H4 (cell line): ENCODE measurements at places on chromosomes 3 and 15. TPM values are rescaled to one million over a fixed set of nuclear protein-coding genes. Genes with fewer than 3 reads are reported as not detected.

The ECE2 gene
- not detected in 2 replicates for total RNA-seq

The HEG1 gene
- 49.6 and 57.7 TPM in 2 replicates for total RNA-seq

The DNAH12 gene
- 0.06 TPM in 1 of 2 replicates, not detected in the other for total RNA-seq

The GXYLT2 gene
- total RNA-seq: 14.2 and 16.9 TPM in 2 replicates

The ARPC4 gene
- total RNA-seq: 227 and 296 TPM in 2 replicates

The EFCC1 gene
- 0.27 and 1.2 TPM in 2 replicates for total RNA-seq

The P2RY12 gene
- total RNA-seq: not detected in 2 replicates

The NANOGP8 gene
- not detected in 2 replicates for total RNA-seq

The ZXDC gene
- total RNA-seq: 6.6 and 12.2 TPM in 2 replicates

The CRYGS gene
- 0.10 TPM in 1 of 2 replicates, not detected in the other for total RNA-seq

The DPPA2 gene
- not detected in 2 replicates for total RNA-seq

The RBSN gene
- 7.1 and 12.7 TPM in 2 replicates for total RNA-seq

The SLC9C1 gene
- not detected in 2 replicates for total RNA-seq

The EPB42 gene
- 0.04 TPM in 1 of 2 replicates, not detected in the other for total RNA-seq

The IL1RAP gene
- 12.1 and 13.3 TPM in 2 replicates for total RNA-seq

The ZNF660 gene
- total RNA-seq: 0.02 and 0.08 TPM in 2 replicates

The CLCN2 gene
- total RNA-seq: 3.3 and 4.7 TPM in 2 replicates

The CCR3 gene
- total RNA-seq: 0.27 and 0.29 TPM in 2 replicates
